Activated T-helper 2 cell treated with anti-CD3 and anti-CD28 coated beads, Interferon-gamma antibody, Interleukin-2, Interleukin-4, amounts not matched to agents 10 μg/mL and 5 μg/mL and 100 μg/mL, durations not matched to agents 14 hours and 24 hours and 36 hours (primary cell): ENCODE measurements at places on chromosomes 5 and 9.

GRCh38 chr5:82164176-82164976 lies 113.8 kb downstream of the RPS23 start:
- DNase-seq = no peak

GRCh38 chr9:79257790-79258351 lies 313.9 kb upstream of the TLE4 start:
- no peak for DNase-seq

DNA sequence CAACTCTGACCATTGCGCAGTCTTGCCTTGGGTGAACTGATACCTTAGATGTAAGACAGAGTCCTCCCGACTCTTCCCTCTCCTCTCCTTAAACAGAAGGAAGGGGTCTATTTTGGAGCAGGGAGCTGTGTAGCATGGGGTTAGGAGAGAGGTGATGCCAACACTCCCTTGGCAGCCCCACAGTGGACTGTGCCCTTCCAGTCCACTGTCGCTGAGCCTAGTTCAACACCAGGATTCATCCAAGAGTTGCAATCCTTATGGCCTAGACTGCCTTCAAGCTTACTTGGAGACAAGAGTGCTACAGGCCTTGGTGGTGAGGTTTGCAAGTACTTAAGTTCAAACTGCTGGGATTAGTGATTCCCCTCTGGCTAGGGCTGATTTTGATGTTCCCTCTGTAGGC lies 51.4 kb downstream of the NDUFAF2 start:
- no peak for DNase-seq

DNA sequence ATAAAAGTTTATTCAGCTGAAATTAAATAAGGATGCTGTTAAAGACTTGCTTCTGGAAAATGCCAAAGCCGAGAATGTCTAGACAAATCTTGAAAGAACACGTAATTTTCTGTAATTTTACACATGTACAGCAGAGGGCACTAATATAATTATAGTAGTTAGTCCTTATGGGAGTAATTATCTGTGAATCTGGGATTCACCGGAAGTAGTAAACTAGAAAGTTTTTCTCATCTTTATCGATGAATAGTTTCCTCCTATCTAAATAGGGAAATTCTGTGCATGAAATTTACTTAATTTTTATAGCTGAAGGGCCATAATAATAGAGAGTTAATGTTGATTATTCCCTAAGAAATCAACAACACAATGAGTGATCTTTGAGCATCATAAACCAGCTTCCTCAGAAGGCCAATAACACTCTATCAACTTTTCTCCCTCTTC lies 18.4 kb upstream of the CNTLN start:
- DNase-seq = no peak

DNA sequence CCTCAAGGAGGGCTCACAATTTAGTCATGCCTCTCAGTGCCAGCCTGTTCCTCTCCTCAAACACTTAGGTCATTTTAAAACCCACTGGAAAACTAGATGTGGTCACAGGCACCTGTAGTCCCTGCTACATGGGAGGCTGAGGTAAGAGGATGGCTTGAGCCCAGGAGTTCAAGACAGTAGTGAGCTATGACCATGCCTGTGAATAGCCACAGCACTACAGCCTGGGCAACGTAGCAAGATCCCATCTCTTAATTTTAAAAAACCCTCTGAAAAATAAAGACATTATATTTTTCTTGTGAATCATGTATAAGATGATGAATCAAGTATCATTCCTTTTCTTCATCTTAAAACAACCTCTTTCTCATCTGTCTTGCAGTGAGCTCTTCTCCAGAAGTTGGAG lies 45.8 kb downstream of the KLF4 start:
- no peak for DNase-seq

- DNase-seq = peak; percentile 25
Measured at GRCh38 chr5:79236970-79237739, 1.2 kb downstream of the JMY start.

GRCh38 chr5:135008556-135008955 lies 25.5 kb downstream of the PITX1 start:
- DNase-seq = no peak

DNA sequence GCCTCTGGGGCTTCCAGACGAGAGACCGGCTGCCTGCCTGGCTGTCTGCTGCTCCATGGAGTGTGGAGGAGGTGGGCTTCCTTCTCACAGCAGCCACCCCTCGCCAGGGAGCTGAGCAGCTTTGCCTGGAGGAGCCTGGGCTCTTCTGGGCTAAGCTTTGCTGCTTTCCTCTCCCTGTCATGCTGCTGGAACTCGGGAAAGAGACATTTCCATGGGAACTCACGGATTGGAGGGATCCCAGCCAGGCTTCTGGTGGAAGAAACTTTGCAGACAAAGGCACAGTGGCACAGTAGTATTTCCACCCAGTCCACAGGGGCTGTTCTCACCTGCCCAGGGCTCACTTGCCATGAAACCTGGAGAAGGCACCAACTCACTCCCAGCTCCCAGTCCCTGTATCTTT lies 5.6 kb upstream of the NTNG2 start:
- no peak for DNase-seq

GRCh38 chr9:122030357-122030756 lies 62.8 kb downstream of the TTLL11 start:
- no peak for DNase-seq

GRCh38 chr9:71269859-71270258 lies 148.4 kb upstream of the TRPM3 start:
- DNase-seq = no peak

DNA sequence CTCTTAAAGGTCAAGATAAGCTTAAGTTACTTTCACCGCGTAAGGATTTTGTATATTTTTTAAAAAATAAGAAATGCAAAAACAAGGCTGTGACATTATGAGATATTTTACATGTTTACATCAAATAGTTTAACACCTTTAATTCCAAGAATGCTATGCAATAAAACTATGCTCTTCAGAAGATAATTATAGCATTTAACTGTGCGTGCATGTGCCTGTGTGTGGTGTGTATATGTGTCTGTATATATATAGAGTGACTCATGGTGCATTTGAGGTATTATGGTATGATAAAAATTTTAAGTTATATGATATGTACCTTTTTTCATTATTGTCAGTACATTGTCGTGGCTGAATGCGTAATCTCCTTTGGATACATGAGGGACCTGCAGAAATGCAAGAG lies 539.3 kb downstream of the PDE4D start:
- no peak for DNase-seq

- no peak for DNase-seq
Measured at GRCh38 chr9:121707477-121708424, 56.3 kb downstream of the DAB2IP start.

DNA sequence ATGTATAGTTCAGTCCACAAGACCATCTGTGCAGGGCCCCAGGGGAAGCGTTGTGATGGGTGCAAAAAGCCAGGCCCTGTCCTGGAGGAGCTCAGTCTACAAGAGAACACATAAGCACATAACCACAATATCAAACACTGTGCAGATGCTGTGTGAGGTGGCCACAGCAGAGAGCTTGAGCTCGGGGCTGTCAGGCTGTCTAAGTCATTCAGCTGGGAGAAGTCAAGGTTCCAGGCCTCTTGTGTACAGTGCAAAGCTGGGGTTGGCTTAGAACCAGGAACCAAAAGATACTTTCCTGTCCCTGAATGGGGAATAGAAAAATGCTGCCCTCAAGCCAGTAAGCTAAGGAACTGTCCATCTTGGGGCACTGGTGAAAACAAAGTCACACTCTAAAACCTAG lies 75.0 kb downstream of the PRDM6 start:
- DNase-seq = no peak

DNA sequence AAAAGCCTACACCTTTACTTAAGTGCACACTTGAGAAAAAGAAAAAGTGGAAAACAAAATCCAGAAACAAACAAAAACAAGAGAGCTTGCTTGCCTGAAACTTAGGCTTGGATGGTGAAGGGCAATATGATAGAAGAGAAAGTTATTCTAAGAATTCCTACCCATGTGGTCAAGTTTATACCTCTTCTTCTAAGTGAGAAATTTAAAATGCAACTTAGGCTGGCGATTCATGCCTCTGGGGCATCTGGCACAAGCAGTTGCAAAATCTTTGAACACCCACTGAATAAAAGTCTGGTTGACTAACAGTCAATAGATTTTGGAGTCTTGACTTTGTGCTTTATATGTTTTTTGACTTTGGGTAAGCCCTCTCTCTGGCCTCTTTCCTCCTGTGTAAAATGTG lies 239.6 kb downstream of the KDM4C start:
- DNase-seq = no peak

DNA sequence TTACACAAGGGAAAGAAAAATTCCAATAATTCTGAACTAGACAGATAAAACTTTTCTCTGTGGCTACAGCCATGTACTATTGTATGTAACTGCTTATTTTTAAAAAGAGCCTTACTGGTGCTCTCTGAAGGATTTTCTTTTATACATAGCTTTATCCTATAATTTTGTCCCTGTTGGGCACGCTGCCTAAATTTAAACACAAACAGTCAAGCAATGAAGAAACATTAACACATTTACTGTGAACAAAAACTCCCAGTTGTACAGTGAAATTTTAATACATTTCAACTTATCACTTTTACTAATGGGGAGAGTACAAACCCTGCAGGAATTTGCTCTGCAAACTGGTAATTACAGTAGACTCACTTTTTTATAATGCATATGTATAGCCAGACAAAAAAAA lies 273.3 kb downstream of the BNC2 start:
- no peak for DNase-seq

- DNase-seq = peak; percentile 62
Measured at GRCh38 chr9:112844771-112845542, 45.7 kb downstream of the SLC46A2 start.

- DNase-seq = no peak
Measured at GRCh38 chr5:73853091-73853490, 227.1 kb downstream of the ARHGEF28 start.

- no peak for DNase-seq
Measured at GRCh38 chr5:42810834-42811590, 680 bp downstream of the SELENOP start.

DNA sequence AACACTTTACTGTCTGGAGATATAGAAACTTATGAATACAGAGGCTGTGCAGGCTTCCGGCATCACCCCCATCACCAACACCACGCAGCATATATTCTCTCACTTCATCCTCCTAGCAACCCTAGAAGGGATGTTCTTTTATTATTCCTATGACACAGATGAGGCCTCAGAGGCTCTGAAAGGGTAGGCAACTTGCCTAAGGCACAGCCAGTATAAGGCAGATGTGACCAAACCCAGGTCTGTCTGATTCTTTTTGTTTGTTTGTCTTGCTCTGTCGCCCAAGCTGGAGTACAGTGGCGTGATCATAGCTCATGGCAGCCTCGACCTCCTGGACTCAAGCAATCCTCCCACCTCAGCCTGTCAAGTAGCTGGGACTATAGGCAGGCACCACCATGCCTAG lies 22.8 kb upstream of the CORO2A start:
- DNase-seq = no peak

- peak; percentile 45 for DNase-seq
Measured at GRCh38 chr9:109012009-109012875, 1.1 kb downstream of the CTNNAL1 start.

- DNase-seq = peak; percentile 53
Measured at GRCh38 chr5:141637123-141637766, 448 bp downstream of the RELL2 start.

GRCh38 chr5:121987052-121987684 lies 25.4 kb downstream of the SRFBP1 start:
- no peak for DNase-seq

GRCh38 chr5:158159621-158160020 lies 300.7 kb upstream of the CLINT1 start:
- DNase-seq = no peak

DNA sequence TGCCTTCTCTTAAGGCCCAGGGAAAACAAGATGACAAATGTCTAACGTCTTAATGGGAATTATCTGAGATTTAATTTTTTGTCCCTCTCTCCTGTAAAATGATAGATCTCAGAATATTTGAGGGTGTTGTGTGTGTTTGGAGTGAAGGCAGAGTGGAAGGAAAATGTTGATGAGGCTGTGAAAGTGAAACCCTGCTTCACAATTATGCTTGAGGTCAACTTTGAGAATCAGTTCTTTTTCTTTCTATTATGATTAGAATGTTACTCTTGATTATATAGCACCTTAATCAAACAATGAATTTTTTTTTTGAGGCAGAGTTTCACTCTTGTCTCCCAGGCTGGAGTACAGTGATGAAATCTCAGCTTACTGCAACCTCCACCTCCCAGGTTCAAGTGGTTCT lies 5.5 kb upstream of the LOX start:
- no peak for DNase-seq

DNA sequence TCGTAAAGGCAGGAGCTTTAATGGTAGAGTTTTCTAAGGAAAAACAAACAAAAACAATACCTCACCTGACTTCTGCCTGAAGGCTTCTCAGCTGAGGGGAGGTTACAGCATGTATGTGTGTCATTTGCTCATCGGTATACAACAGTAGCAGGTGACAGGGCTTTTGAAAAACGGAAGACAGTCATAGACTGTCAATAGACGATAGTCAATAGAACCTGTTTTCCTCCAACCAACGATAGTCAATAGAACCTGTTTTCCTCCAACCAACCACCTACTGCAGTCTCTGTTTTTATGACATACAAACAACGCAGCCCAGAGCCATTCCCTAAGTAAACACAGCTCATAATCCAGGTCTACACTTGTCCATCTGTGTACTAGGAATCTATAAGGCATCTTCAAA lies 74.6 kb downstream of the RETREG1 start:
- DNase-seq = no peak

DNA sequence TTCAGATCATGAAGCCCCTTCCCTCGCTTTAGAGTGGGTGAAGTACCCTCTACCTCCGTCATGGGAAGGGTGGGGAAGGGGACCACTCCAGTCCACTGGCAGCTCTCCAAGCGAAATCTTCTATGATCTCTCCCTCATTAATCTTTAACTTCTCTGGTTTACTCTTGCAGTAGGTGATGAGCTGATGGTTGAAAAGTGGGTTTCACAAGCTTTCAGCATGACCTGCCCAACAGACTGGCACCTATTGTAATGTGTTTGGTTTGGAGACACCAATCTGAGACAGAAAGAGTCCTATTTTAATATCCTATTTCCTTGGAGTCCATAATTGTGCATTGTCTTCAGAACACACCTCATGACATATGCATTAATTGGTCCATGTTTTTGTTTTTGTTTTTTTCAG lies 70.8 kb upstream of the TGFBR1 start:
- no peak for DNase-seq

- DNase-seq = peak; percentile 36
Measured at GRCh38 chr9:36092509-36093215, 43.9 kb upstream of the GLIPR2 start.
